T-helper 2 cell treated with Interferon-gamma antibody and Interleukin-4, amounts not matched to agents 100 ng/mL and 5 ng/mL, for 36 hours (primary cell): ENCODE measurements at places on chromosomes 5 and 9. TPM values are rescaled to one million over a fixed set of nuclear protein-coding genes. Genes with fewer than 3 reads are reported as not detected.

PCDHAC2 gene
- total RNA-seq: not detected in 2 replicates

ARHGEF37 gene
- total RNA-seq: 0.68 and 0.80 TPM in 2 replicates

CREBRF gene
- total RNA-seq: 11.3 TPM in 2 replicates

CTXN3 gene
- not detected in 2 replicates for total RNA-seq

PCDHA7 gene
- not detected in 2 replicates for total RNA-seq

LSM11 gene
- 6.1 and 7.0 TPM in 2 replicates for total RNA-seq

PLPPR1 gene
- not detected in 2 replicates for total RNA-seq

PCDHGA2 gene
- total RNA-seq: 0.14 and 0.23 TPM in 2 replicates

LCN9 gene
- total RNA-seq: not detected in 2 replicates

SLC25A2 gene
- total RNA-seq: 0.25 and 0.59 TPM in 2 replicates

MYOT gene
- not detected in 2 replicates for total RNA-seq

FBP1 gene
- total RNA-seq: not detected in 2 replicates

NMUR2 gene
- total RNA-seq: not detected in 2 replicates

LECT2 gene
- not detected in 2 replicates for total RNA-seq

ORM1 gene
- total RNA-seq: not detected in 2 replicates

IFNB1 gene
- not detected in 2 replicates for total RNA-seq

HTR1A gene
- not detected in 2 replicates for total RNA-seq

PLAC8L1 gene
- 1.1 TPM in 1 of 2 replicates, not detected in the other for total RNA-seq

TLE4 gene
- total RNA-seq: 30.9 and 32.5 TPM in 2 replicates

FOXI1 gene
- not detected in 2 replicates for total RNA-seq

WNT8A gene
- not detected in 2 replicates for total RNA-seq

CLK4 gene
- total RNA-seq: 25.1 and 26.9 TPM in 2 replicates

ALDH1B1 gene
- 17.8 and 18.8 TPM in 2 replicates for total RNA-seq

PPP2R2B gene
- total RNA-seq: 0.52 and 0.80 TPM in 2 replicates

PCDHGB5 gene
- total RNA-seq: 0.55 and 0.61 TPM in 2 replicates

ARRDC3 gene
- 21.0 and 22.0 TPM in 2 replicates for total RNA-seq

SEMA4D gene
- 458 TPM in 2 replicates for total RNA-seq

CCL19 gene
- not detected in 2 replicates for total RNA-seq

SLC36A2 gene
- not detected in 2 replicates for total RNA-seq

CARD19 gene
- total RNA-seq: 49.1 and 49.5 TPM in 2 replicates

NUTM2F gene
- not detected in 2 replicates for total RNA-seq

SLC27A6 gene
- total RNA-seq: not detected in 2 replicates

C9orf153 gene
- 0.25 and 0.82 TPM in 2 replicates for total RNA-seq

IL5 gene
- 7.3 and 7.7 TPM in 2 replicates for total RNA-seq

FSTL4 gene
- not detected in 2 replicates for total RNA-seq

RAD23B gene
- 99.9 and 101 TPM in 2 replicates for total RNA-seq

ARL15 gene
- 11.7 and 12.4 TPM in 2 replicates for total RNA-seq

PIP5K1B gene
- 6.4 and 7.0 TPM in 2 replicates for total RNA-seq

PCSK1 gene
- not detected in 2 replicates for total RNA-seq

SEC61B gene
- total RNA-seq: 160 and 162 TPM in 2 replicates

PCDH12 gene
- 0.70 and 1.9 TPM in 2 replicates for total RNA-seq

PFN3 gene
- total RNA-seq: not detected in 2 replicates

CNTFR gene
- total RNA-seq: not detected in 2 replicates

TPRN gene
- total RNA-seq: 9.6 and 10.9 TPM in 2 replicates

SAXO1 gene
- not detected in 2 replicates for total RNA-seq

FAM169A gene
- 1.8 and 2.0 TPM in 2 replicates for total RNA-seq

DAB2IP gene
- not detected in 2 replicates for total RNA-seq
